ENCODE measurements at places on chromosomes 6 and 20.

DNA sequence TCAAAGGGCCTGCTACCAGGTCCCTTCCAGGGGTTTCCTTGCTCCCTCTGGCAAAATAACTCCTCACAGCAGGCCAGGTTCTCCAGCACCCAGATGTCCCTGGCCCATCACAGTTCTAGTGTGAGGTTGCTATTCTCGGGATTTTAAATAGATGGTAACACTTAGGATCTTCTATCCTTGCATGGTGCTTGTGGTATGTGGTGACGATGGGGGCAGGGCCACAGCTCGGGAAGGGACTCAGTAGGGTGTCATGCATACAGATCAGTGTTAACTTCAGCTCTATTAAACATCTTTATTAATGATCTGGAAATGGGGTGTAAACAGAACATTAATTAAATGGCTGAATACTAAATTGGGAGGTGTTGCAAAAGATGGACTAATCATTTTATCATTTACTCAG, 323.8 kb downstream of the QKI start:
- no peak for DNase-seq

DNA sequence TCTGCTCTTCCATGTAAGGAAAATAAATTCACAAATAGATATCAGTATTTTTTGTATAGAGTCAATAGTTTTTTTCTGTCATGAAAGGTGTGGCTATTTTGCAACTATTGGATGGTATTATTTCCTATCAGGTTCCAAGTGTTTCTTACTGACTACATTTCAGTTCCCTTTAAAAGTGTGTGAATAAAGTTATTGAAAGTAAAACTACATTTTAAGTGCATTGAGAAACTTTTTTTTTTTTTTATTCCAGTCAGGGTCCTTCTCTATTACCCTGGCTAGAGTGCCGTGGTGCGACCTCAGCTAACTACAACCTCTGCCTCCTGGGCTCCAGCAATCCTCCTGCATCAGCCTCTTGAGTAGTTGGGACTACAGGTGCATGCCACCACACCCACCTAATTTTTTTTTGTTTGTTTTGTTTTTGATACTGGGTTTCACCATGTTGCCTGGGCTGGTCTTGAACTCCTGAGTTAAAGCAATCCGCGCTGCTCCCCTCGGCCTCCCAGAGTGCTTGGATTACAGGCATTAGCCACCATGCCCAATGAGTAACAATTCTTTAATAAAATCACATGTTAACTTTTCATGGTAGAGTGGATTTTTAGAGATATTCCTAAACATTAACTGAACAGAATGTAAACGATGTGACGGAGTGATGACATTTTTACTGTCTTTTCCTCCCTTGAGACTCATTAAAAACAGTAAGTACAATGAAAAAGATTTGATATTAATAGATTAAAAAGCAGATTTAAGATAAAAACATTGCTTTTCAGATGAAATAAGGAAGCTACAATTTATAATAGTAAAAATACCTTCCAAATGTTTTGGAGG, 69.7 kb upstream of the ADGRF4 start:
- DNase-seq = no peak

- DNase-seq = no peak
Observed at GRCh38 chr6:49462599-49462926, 490 bp downstream of the MMUT start.

- no peak for DNase-seq
Observed at GRCh38 chr6:159601211-159601610, 91.8 kb downstream of the SOD2 start.

DNA sequence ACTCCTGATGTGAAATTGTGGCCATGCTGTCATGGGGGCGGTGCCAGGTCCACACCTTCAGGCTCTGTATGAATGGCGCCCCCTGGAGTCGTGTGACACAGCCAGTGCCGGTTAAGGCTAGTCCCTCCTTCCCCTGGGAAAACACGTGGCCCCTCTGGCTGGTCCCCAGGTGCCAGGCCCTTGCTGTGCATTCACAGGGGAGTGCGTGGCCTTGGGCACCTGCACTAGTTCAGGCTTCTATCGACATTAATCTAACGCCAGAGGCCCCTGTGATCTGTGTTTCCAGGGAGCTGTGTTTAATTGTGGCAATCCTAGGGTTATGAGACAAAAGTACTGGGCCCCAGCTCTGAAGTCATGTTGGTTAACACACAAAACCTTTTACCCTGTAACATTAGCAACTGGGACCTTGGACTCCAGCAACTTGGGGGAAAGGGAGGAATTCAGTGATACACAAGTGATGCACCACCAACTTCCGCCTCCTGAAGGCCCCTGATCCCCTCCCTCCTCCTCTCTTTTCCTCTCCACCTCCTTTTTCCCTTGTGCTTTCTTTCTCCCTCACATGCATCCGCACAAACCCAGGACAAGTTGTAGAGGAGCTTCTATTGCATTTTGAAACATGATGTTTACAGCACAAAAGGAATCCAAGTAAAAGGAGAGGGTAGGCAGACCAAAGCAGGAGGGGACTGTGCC, 74.0 kb downstream of the SSR1 start:
- peak; percentile 71 for DNase-seq

DNA sequence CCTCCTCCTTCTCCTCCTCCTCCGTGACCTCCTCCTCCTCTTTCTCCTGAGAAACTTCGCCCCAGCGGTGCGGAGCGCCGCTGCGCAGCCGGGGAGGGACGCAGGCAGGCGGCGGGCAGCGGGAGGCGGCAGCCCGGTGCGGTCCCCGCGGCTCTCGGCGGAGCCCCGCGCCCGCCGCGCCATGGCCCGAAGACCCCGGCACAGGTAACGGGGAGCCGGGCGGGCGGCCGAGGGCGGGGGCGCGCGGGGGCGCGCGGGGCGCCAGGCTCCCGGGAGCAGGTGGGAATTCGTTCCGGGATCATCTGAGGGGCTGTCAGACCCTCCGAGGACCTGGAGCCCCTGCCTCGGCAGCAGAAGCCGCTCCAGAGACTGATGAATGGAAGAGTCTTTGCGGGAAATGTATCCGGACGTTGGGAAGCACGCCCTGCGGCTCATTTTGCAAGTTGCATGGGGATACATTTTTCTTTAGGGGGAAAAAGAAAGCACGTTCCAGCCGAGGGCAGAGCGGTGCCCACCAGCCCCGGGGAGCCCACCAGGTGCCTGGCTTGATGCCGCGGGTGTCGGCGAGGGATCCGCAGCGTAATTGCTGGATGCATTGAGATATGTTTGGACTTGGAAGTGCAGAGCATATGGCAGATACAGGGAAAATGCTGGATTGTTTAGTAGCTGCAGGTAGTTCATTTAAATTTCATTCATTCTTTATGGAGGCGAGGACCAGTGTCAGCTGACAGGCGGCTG, 394 bp downstream of the MYB start:
- peak; percentile 22 for DNase-seq

DNA sequence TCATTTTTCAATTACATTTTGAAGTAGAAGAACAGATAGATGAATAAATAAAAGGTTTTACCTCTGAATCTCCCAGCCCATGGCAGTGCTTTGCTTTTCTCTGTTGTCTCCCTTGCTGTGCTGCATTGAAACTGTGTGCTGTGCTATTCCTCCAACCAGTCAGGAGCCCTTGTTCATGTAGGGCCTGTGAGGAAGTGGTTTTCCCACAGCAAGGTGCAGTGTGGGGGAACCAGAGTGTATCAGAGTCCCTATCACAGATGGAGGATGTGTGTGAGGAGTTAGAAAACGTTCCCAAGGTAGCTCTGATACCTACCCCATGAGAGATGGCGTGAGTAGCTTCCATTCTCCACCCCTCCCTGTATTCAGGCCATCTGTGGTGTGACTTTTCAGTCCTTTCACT, 72.8 kb upstream of the RALGAPA2 start:
- DNase-seq = no peak

DNA sequence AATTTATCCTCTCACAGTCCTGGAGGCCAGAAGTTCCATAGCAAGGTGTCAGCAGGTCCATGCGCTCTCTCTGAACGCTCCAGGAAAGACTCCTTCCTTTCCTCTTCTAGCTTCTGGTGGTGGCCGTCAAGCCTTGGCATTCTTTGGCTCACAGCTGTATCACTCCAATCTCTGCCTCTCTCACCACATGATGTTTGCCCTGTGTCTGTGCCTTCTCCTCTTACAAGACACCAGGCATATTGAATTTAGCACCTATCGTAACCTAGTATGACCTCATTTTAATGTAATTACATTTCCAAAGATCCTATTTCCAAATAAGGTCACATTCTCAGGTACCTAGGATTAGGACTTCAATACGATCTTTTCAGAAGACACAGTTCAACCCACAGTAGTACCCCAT, 428.5 kb downstream of the CD83 start:
- DNase-seq = no peak

GRCh38 chr6:12200015-12200564, 90.1 kb upstream of the EDN1 start:
- no peak for DNase-seq

- no peak for DNase-seq
Observed at GRCh38 chr20:62215020-62215990, 4.8 kb downstream of the HRH3 start.

DNA sequence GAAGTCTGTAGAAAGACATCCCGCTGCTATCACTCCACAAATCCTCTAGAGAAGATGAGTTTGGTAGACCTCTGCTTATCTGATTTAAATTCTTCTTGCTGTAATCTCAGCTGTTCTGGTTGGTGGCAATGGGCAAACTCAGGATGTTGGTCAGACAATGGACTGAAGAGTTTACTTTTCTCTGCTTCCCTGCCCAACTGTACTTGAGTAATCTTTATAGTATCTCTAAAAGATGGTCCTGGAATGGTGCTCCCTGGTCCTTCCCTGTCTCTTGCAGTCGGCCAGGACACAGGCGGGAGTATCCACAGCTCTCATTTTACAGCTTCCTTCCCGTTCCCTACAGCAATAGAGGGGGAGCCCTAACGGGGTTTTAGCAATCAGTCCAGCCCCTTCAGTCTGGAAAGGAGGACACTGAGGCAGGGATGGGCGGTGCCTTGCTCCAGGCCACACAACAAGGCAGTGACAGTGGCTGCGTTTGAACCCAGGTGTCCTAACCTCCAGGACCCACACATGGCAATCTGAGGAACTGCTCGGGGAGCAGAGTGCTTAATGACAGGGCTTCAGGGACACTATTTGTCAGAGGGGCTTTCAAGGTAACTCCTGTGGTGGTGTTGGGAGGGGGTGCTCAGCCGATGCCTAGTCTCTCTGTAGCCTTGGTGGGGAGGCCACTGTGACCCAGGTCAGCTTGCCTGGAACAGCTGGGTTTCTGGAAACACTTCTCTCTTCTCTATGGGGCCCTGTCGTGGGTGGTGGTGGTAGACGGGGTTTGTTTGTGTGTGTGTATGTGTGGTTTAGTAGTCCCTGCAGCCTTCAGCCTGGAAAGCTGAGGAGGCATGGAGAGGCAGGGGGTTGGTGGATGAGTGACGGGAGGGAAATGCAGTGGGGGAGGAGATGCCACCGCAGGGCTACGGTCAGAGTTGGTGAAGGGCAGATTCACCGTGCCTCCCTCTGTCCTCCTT, 9.5 kb upstream of the VEGFA start:
- no peak for DNase-seq

- DNase-seq = no peak
Observed at GRCh38 chr6:139371421-139372203, 2.8 kb downstream of the CITED2 start.

DNA sequence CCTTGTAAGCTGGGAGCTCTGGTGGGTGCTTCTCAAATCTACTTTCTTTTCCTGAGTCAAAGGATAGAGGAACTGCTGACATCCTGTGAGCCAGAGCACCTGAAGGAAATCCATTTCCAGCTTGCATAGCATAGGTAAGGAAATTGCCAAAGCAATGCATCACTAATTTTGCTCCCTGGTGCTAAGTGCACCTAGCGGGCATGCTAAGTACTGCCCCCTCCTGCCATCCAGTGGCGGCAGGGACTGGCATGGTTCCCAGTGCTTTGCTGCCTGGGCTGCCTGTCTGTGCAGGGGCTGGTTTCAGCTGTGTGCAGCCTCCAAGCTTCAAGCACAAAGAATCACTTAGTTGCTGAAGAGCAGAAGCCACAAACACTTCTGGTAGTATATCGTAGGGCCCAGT, 63.9 kb downstream of the FARS2 start:
- no peak for DNase-seq

DNA sequence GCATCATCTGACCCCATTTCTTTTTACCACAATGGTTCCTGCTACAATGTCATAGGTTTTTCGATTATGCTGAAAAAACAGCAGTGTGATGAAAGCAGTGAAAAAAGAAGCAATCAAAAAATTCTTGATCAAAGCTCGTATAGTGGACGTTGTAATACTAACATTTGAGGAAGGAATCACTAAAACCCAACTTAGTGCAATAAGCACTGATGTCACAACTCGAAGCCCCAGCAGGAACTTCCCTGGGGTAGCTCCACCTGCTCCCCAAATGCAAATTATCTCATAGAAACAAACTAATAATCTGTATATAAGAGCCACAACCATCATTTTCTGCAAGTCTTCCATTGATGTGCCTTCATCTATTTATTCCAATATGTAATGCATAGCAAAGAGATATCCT, 285.6 kb upstream of the SGK1 start:
- DNase-seq = no peak

DNA sequence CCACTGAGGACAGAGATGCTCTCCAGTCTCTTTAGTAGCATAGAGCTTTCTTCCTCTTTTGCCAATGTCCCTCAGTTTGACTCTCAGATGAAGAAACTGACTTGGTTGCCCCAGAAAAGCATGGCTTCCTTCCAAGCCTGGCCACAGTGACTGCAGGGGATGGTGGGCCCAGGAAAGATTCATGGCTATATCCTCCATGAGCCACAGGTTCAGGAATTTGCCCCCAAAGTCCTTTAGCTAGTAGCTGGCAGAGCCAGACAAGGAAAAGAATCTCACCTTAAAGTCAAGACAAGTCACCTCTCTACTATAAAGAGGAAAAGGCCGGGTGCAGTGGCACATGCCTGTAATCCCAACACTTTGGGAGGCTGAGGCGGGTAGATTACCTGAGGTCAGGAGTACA, 43.4 kb downstream of the TRAM2 start:
- DNase-seq = no peak

DNA sequence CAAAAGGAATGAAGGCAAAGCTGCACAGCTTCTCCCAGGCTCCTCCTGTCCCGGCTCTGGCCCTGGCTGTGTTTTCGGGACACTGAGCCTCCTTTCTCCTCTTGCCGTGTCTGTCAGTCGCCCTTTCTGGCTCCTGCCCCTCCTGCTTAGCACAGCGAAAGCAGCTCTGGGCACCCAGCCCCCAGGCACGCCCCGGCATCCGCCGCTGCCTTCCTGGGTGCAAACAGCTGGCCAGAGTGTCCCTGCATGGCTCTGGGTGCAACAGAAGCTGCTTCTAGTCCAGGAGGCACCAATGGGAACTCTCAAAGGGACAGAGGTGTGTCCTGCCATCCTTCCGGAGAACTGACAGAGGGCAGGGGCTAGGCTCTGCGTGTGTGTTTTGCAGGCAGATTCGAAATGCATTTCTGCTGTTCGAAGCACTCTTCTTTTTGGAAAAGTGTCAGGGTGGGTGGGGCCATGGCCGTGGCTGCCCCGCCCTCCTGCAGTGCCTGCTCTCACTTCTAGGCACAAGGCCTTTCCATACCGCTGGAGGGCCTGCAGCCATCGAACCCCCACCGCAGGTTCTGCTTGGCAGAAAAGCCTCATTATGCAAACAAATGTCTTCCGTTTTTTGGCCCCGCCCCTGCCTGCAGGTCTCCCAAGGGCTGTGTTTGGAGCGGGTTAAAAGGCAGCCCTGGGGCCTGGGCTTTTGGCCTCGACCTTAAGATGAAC, 15.5 kb downstream of the COL9A3 start:
- peak; percentile 34 for DNase-seq
